ENCODE measurements at places on chromosomes 6 and 20.
A peak's percentile ranks its signal among the peaks of the same experiment; 100 is the strongest.

GRCh38 chr6:163337958-163338357, 76.6 kb upstream of the QKI start:
- no peak for DNase-seq

DNA sequence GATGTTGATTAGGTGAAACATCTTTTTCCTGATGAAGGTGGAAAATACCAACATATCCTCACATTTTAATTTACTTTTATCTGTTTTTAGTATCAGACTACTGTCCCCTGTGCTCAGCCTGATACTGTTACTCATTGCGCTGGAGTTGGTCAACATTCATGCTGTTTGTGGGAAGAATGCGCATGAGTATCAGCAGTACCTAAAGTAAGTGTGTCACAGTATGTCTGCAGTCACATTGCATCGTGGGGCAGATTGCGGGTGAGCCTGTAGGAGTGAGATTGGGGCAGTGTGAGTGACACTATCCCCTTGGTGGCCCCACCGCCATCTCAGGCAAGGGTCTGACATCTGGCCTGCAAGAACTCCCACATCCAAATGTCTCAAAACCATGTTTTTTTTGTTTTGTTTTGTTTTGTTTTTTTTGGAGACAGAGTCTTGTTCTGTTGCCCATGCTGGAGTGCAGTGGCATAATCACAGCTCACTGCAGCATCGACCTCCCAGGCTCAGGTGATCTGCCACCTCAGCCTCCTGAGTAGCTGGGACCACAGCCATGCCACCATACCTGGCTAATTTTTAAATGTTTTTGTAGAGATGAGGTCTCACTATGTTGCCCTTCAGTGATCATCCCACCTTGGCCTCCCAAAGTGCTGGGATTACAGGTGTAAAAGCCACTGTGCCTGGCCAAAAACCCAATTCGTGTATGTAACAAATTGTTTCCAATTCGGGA, 27.8 kb downstream of the ERMARD start:
- no peak for DNase-seq

- no peak for DNase-seq
These were observed 35.9 kb downstream of the BEND3 start for GRCh38 chr6:107079429-107079828.

GRCh38 chr20:25217161-25218108, 21.9 kb downstream of the ENTPD6 start:
- DNase-seq: no peak

DNA sequence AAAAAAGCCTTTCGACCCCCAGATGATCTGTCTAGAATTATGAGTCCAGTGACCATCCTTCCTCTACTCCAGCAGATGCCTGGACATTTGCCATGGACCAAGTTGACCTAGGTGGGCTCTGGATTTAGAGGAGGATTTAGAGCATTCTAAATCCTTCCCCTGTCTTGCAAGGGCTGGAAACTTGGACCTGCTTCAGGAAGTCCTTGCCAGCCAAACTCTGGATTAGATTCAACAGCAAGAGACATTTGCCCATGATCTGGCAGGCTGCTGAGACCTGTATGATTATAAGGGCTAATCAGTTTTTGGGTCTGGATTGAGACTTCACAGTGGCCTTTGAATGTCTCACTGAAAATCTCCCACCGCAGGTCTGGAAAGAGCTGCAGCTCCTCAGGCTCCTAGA, 13.1 kb upstream of the HDGFL1 start:
- DNase-seq: no peak

GRCh38 chr6:38099221-38099620, 279.7 kb downstream of the ZFAND3 start:
- no peak for DNase-seq

GRCh38 chr6:125586074-125586473, 163.4 kb upstream of the HEY2 start:
- no peak for DNase-seq

- DNase-seq: no peak
These were observed 3.9 kb downstream of the CHRNA4 start for GRCh38 chr20:63356931-63357879.

GRCh38 chr6:15259766-15260098, 13.9 kb downstream of the JARID2 start:
- no peak for DNase-seq

DNA sequence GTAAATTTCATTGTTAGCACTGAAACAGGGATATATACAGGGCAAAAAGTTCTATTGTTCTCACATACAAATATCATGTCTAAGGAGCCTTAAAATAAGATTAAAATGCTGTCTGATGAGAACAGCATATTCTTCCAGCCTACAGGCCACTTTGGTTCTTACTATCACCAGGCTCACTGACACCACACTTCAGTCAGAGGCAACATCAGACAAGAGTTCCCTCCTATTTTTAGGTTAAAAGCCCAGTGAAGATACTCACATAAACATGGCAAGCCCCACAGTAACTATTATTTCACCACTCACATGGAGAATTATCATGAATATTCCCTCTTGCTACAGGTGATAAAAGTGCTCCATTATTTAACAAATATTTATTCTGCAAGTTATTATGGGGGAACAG, 175.8 kb downstream of the ISM1 start:
- DNase-seq: no peak

DNA sequence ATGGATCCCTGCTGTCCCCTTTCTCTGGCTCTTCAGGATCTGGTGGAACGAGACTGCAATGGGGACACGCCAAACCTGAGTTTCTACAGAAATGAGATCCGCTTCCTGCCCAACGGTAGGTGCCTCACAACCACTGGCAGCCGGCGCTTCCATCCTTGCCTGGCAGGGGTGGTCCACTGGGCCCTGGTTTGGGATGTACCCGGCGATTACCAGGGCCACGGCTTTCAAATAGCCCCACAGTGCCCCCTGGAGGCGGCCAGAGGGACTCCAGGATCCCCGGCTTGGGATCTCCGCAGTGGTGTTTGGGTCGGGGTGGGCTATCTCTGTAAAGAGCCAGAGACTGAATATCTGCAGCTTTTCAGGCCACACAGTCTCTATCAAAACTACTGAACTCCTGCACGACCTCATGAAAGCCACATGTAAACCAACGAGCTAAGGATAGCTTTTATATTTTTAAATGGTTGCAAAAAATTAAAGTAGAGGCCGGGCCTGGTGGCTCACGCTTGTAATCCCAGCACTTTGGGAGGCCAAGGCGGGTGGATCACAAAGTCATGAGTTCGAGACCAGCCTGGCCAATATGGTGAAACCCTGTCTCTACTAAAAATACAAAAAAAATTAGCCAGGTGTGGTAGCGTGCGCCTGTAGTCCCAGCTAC, 3.7 kb downstream of the OGFR start:
- DNase-seq: peak; percentile 60

- no peak for DNase-seq
These were observed 65.0 kb upstream of the PCSK2 start for GRCh38 chr20:17161673-17162481.

- DNase-seq: no peak
These were observed 75.1 kb downstream of the TMEM242 start for GRCh38 chr6:157248264-157248663.

DNA sequence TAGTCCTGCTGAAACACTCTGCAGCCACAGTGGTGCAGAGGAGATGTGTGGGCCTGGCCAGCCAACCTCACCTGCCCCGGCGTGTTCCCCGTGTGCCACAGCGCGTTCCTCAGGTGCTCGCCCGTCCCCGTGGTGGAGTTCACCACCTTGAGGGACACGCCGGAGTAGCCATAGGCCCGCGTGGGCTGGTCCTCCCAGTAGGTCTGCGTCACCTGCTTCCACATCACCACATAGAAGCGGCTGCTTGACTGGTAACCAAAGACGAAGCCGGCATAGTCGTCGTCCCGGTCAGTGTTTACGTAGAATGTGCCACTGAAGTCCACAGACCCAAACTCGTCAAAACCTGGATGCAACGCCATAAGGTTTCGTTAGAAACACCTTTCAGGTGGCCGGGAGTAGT, 31.5 kb downstream of the THBS2 start:
- DNase-seq: no peak

DNA sequence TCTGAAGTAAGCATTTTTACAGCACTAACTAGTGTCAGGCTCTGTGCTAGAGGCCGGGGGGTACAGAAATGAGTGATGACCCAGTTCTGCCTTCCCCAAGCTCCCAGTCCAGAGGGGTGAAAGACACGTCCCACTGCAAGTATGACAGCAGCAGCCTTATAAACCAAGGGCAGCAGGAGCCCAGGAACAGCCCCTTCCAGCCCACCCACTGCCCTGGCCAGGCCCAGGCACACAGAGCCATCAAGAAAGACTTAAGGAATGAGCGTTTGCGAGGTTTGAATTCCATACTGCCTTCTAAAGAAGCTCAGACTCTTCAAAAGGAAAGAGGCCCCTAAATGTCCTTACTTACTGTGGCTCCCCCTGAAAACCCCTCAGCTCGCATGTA, 10.0 kb downstream of the TRERF1 start:
- no peak for DNase-seq

DNA sequence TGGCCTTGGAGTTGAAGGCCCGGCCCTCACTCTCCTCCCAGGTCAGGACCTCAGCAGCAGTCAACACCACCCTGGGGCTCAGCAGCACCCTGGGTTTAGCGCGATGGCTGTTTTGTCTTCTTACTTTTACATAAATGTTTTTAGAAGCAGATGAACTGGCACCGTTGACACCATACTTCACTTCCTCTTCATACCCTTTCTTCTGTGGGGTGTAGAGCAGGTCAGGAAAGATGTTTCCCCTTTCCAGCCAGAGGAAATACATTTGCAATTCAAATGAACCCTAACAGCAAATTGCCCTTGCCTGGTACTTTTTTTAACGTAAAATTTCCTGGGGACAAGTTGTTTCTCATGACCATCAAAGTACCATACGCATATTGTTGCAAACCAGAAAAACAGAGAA, 54.7 kb upstream of the SNX9 start:
- no peak for DNase-seq

GRCh38 chr6:38192011-38192410, 372.5 kb downstream of the ZFAND3 start:
- no peak for DNase-seq

DNA sequence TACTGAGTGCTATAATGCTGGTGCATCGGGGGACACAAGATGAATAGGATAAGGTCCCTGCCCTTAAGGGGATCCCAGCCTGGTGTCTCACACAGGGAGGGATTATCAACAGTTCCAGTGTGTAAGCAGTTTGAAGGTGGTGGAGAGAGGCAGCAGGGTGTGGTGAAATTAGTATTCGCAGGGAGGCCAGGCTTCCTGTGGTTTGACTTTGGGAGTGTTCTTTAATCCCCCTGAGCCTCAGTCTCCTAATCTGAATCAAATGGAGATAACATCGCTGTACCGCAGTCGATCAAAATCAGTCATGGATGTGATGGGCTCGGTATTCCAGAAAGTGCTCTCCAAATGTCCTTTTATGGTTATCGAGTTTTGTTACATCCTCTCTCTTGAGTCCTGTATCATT, 288.1 kb upstream of the SUPT3H start:
- no peak for DNase-seq

GRCh38 chr20:49361862-49362660, 84.2 kb upstream of the ZNFX1 start:
- no peak for DNase-seq

- DNase-seq: no peak
These were observed 134.9 kb upstream of the THBS2 start for GRCh38 chr6:169388395-169389166.

DNA sequence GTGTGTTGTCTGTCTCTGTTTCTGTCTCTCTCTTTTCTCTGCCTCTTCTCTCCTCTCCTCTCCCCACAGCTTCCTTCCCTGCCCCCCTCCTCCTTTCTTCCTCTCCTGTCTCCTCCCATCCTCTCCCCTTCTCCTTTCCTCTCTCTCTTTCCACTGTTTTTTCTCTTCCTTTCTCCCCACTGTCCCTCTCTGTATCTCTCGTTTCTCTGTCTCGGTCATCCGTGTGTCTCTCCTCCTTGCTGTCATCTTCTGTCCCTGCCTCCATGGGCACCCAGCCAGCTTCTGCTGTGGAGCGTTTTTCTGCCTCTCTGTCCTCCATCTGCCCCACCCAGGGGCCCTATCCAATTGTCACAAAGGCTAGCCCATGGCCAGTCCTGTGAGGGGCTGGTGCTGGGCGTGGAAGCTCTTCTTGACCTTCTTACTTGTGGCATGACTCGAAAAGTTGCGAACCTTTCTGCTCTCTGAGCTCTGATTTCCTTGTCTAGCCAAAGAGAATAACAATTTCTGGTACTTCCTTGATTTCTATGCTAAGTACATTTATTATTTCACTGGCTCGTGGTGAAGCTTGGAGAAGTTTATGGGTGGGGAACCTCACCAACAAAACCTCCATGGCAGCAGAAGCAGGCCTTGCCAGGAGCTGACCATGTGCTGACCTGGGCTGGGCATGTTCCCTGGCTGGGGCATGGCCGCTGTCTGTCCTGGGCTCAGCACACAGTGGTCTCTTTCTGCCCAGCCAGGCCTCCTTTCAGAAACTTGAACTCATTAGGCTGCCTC, 69.3 kb downstream of the CEBPB start:
- no peak for DNase-seq

DNA sequence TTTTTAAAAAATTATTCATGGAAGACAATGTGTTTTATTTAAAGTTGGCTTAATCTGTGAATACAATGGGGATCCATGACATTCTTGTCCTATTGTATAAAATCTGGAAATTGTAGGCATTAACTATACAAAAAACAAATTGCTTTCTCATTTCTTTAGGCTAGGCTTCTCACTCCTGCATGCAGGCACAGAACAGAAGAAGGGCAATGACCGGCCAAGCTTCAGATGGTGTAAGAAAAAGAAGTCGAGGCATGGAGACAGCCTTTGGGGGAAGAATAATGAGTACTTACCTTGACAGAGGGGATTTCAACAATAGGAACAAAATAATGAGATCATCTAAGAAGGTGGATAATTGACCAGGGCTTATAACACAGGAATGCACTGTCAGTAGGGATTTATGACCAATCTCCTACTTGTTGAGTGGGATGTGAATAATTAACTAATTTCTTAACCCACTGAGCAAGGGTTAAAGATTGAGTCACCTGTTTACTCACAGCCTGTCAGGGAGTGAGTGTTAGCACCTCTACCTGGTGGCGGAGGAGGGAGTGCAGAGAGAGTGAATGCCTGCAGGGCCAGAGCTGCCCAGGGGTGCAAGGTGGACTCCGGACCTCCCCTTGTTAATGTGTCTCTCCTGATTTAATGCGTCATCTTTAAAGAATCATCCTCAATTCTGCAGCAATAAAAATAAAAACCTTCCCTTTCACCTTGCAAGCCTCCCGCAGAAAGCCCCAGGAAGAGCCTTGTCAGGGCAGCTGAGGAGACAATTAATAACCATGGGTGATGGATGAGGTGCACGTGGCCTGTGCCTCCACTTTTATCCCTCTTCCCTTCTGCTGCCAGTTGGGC, 3.9 kb downstream of the SLC22A2 start:
- no peak for DNase-seq
